ENCODE measurements at places on chromosomes 13 and 19.
A peak's percentile ranks its signal among the peaks of the same experiment; 100 is the strongest.

DNA sequence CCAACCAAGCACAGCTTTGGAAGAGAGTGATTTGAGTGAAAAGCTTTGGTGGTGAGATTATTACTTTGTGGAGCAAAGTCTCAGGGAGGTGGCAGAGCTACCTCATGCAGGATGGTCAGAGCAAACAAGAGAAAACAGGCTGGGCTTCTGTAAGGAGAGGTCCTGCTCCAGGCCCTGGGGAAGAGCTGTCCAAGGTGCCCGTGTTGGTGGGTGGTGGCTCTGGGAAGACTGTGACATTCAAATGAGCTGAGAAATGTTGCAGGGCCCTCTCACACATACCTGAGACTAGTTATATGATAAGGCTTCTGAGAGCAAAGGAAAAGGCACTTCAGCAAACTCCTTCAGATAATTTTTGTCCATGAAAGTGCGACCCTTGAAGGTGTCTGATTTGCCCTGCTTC lies 205.5 kb upstream of the SOX21 start:
- peak; percentile 9 for DNase-seq

DNA sequence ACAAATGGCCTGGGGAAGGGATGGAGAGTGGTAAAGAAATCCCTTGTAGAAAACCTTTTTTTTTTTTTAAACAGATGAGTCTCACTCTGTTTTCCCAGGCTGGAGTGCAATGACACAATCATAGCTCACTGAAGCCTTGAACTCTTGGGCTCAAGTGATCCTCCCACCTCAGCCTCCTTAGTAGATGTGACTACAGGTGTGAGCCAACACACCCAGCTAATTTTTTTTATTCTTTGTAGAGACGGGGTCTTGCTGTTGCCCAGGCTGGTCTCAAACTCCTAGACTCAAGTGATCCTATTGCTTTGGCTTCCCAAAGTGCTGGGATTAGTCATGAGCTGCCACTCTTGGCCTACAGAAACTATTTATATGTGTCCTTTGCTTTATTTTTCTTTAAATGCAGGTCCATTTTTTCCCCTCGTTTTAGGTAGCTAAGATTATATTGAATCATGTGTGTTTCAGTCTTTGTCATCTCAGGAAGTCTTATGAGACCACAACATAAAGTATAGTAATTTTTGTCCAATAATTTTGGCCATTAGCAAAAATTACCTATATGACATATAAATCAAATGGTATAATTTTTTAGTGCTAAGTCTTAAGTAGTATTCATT lies 10.5 kb downstream of the LPAR6 start:
- DNase-seq, result no peak

DNA sequence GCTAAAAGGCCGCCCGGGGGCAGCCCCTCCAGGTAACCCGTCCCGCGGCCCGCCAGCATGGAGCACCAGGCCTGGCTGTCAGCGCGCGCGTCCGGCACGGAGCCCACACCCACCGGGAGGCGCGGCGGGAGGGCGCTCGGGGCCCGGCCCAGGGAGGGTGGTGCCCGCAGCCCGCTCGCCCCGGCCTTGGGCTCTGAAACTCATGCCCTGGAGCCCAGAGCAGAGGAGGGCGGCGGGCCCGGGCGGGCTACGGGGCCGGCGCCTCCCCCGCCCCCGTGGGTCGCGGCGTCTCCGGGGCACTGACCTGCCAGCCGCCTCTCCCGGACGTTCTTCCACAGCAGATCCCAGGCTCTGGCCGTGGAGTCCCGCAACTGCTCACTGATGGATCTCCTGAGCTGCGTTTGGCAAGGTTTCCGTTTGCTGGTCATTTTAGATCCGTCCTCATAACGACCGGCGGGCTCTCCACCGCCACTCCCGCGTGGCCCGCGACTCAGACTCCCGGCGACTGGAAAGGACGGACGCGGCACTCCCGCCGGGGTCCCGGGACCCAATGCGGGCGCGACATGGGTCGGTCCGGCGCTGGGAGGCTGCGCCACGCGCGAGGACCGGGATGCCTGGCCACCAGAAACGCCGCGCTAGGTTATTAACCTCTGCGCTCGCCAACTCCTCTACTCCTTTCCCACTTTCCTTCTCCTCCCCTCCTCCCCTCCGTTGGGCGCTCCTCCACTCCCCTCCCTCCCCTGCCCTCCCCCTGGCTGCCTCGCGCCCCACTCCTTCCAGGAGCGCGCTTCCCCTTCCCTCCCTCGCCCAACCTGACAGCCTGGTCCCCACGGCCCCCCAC lies 64.7 kb upstream of the STARD13 start:
- DNase-seq, result peak; percentile 39

DNA sequence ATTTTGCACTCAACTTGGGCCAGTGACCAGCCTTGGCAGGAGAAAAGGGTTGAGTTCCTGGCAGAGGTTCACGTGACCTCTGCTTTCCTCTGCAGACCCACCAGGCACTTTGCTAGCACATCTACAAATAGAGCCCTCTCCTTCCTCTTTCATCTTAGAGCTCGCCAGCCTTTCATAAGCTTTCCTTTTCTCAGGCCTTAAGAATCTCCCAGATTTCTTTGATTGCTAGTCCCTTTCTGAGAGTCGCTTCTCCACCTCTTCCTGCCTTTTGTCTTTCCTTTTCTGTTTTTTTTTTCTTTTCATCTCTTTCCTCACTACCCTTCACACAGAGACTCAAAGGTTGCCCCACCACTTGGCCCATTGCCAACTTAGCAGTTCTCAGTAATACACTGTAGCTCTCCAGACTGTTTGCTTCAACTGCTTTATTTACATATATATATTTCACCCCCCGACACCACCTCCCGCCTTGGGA lies 375.7 kb upstream of the SPRY2 start:
- DNase-seq, result peak; percentile 90

DNA sequence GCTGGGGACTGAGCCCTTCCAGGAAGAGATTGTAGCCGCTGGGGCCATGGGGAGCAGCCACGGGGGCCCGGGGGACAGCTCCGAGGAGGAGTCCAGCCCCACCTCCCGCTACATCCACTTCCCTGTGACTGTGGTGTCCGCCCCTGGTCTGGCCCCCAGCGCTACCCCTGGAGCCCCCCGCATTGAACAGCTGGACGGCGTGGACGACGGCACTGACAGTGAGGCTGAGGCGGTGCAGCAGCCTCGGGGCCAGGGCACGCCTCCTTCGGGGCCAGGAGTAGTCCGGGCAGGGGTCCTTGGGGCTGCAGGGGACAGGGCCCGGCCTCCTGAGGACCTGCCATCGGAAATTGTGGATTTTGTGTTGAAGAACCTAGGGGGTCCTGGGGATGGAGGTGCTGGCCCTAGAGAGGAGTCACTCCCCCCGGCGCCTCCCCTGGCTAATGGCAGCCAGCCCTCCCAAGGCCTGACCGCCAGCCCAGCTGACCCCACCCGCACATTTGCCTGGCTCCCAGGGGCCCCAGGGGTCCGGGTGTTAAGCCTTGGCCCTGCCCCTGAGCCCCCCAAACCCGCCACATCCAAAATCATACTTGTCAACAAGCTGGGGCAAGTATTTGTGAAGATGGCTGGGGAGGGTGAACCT lies 9.6 kb downstream of the IGFLR1 start:
- no peak for DNase-seq

- no peak for DNase-seq
Observed at GRCh38 chr13:93561576-93562225, 335.1 kb downstream of the GPC6 start.

- DNase-seq, result no peak
Observed at GRCh38 chr19:30679153-30679702, 307.0 kb downstream of the ZNF536 start.

GRCh38 chr13:93539914-93540313 lies 313.3 kb downstream of the GPC6 start:
- peak; percentile 48 for DNase-seq

DNA sequence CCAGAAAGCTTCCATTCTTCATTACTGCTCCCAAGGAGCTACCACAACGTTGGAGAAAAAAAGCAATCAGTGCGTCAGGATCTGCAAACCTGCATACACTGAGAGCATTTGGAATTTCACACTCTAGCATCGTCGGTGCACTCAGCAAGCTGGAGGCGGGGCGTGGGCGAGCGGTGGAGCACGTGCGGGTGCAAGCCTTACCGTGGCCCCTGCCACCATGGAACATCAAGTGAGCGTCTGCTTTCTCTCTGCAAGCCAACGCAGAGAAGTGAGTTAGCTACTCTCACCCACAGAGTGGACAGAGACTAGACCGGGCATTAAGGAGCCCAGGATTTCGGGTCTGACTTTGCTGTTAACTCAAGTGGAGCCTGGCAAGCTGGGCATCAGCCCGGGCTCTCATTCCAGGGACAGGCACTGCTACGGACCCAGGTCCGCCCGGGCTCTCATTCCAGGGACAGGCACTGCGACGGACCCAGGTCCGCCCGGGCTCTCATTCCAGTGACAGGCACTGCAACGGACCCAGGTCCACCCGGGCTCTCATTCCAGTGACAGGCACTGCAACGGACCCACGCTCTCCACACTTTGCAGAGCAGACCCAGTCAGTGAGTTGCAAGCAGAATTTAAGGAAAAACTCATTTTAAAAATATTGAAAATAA lies 124.1 kb upstream of the SPACA7 start:
- DNase-seq, result no peak

DNA sequence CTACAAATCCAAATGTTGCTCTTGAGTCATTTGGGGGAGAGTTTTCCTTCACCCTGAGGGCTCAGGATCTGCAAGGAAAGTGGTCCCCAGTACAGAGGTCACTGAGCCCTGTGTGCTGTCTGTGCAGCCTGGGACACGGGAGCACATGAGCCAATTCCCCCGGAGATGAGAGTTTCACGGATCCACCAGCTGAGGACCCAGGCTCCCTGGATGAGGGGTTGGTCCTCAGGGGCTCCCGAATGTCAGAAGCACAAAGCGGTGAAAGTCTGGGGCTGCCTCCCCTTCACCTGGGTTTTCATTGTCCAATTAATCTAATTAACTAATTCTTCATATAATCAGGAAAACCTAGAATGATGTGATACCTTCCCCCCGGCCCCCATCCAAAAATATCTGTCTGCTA lies 13.6 kb upstream of the LILRB2 start:
- DNase-seq, result no peak

- no peak for DNase-seq
Observed at GRCh38 chr19:7877249-7877836, 3.2 kb upstream of the PRR36 start.

- DNase-seq, result no peak
Observed at GRCh38 chr19:12657966-12658365, 8.6 kb downstream of the MAN2B1 start.

DNA sequence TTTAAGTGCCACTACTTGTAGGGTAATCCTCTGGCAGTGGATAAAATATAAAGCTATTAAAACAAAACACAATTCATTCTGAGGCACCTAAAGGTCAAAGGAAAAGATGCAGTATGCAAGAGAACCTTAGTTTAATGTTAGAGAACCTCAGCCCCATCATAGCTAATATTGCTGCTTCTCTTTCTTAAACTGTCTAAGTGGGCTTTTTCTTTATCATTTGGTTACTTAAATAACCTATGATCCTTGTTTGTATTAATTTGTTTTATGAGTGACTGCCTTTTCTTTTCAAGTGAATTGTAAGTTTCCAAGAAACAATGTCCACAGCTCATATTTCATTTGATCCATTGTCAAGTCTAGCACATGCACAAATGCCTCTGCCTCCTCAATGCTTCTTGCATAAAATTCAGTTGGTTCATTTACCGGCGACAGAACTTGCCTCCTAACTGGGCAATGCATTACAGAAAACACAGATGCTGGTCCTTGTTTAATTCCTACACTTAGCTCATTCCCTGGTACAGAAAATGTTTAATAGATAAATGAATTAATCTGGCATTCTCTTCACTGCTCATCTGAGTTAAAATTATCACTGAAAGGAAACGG lies 1049.8 kb downstream of the OLFM4 start:
- DNase-seq, result no peak

DNA sequence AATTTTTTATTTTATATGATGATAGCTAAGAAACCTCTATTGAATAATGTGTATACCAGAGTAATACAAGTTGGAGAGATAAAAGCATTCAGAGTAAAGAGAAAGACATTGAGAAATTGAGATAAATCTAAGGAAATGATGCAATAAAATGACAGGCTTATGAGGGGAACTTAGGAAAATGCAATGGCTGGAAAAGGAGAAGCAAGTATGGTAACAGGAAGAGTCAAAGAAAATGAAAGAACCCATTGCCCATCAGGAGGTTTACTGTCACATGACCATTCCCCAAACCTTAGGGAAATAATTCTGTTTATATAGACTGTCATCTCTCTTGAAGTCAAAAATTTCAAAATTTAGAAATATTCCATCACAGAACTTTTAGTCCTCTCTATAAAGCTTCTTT lies 808.0 kb upstream of the PRR20A start:
- no peak for DNase-seq

GRCh38 chr13:112333756-112334543 lies 42.2 kb upstream of the SPACA7 start:
- no peak for DNase-seq

DNA sequence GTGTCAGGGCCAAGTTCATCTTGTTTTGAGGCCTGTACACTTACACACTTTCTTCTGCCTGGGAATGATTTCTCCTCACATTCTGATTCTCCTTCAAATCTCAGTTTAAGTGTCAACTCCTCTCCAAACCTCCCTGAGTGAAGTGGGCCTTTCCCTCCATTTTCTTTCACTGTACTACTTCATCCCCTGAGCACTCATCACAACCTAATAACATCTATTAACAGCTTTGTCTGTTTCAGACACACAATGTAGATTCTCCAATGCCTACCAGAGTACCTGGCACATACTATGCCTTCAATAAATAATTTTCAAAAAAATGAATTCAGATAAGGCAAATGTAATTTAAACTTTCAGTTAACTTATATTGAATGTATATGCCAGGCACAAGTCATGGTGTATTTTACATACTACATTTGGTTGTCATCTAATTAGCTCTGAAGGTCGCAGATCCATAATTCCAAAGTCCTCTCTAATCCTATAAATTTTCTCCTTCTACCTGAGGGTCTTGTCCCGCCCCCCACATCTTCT lies 357 bp upstream of the COG6 start:
- no peak for DNase-seq

DNA sequence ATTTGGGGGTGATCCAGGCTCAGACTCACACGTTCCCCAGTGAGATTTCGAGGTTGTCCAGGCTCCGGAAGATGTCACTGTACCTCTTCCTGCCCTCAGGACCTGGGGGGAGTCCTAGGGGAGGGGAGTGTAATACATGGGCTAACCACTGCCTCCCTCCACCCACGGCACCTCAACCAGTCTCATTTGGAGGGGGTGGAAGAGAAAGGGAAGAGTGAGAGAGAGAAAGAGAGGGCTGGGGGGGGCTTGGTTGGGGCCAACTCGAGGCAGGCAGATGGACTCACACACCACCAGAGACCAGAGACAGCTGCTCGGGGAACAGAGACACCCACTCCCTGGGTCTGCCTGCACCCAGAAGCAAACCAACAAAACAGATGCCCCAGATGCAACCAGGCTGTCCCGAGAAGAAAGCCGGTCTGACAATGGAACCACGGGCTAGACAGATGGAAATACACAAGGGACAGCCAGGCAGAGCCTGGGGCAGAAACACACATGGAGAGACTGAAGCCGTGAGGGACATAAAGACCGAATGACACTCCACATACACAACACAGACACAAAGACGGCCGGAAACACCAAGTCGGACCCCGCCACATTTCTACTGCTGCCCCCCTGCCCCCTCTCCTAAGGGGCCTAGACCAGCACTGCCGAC lies 825 bp downstream of the GMIP start:
- DNase-seq, result no peak
